AG10803 (cell line): ENCODE measurements at places on chromosomes 16 and 17.

- no peak for DNase-seq
Measured at GRCh38 chr17:43913584-43913983, 6.2 kb upstream of the MPP2 start.

DNA sequence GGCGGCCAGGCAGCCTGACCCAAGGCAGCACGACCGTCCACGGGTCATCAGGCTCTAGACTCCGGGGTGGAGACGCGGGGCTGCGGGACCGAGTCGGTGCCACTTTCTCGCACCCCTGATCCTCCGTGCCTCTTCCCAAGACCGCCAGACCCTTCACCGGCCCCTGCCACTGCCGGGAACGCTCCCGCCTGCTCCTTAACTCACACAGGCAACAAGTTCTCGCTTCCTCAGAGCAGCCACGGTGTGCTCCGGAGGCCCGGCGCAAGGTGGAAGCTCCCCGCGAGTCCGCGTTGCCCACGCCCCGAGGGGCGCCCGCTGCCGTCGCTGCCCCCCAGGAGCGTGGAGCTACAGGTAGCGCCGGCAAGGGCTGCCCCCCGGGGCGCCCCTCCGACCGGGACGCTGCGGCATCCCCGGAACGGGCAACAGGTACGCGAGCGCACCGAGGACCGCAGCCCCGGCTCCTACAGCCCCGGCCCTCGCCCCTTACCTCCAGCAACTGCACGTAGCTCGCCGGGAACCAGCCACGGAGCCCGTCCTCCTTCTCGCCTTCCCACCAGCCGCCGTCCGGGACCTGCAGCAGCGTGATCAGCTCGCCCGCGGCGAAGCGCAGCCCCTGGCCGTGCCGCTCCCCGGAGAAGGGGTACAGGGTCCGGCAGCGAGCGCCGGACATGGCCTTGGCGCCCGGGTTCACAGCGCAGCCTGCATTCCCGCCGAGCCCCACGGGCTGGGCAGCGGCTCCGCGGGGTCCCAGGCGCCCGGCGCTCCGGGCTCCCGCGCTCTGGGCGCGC lies 491 bp downstream of the GAS7 start:
- DNase-seq = no peak

GRCh38 chr16:28258567-28258966 lies 33.8 kb upstream of the SBK1 start:
- peak; percentile 9 for DNase-seq

DNA sequence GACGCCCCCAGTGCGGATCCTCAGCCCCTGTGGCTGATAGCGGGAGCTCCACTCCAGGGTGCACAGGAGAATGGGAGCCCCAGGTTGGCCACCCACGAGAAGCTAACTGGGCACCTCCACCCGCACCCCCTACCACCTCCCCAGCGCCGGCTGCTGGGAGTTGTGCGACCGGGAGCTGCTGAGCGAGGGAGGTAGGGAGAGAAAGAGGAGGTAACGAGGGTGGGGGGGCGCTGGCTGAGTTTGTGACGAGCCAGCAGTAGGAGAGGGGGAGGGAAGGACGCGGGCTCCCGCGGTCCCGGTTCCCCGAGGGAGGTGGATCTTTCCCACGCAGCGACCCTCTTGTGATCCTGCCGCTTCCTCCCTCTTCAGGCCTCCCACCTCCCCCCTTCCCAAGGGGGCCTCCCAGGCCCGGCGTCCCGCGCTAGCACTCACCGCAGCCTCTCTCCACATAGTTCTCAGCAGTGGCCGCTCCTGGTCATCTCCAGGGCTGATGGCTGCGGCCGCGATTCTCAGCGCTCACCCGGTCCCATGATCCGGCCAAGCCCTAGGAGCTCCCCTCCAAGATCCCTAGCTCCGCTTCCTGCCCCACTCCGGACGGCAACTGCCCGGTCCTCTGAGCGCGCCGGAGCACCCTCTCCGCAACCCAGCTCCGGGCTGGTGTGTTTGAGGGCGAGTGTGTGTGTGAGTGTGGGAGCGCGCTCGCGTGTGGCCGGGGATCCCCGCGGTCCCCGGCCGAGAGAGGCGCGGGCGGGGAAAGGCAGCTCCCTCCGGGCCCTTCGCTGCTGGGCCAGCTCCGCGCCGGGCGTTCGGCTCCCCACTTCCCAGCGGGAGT lies at the start of gene GRIN2A:
GRIN2A (minus strand) TSS at position 207 of the 832 bp plus-strand sequence. CDS start 2,017 bp downstream, outside the sequence.
- peak; percentile 16 for DNase-seq

GRCh38 chr16:73998707-73999106 lies 297.9 kb upstream of the PSMD7 start:
- no peak for DNase-seq

DNA sequence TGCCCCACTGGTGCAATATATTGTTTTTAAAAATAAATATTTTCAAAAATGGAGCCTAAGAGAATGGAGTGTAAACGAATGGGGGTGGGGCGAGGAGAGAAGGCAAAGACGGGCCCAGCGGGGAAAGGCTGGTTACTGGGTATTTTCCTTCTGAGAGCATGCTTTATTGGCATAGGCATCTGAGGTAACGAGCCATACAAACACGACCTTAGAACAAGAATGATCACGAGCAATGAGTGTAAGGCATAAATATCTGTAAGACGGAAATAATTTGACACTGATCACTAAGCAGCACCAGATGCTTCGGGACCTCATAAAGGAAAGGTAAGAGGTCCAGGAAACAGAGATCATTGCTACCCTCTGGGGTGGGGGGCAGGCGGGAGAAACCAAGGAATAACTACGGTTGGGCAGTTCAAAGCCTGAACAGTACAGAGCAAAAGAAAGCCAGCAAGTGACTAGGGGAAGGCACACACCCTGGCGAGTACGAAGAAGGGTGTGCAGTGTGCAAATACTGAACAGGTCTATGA lies 959 bp downstream of the SSH2 start:
- DNase-seq = no peak

GRCh38 chr16:4654011-4654963 lies 29.7 kb downstream of the MGRN1 start:
- no peak for DNase-seq

DNA sequence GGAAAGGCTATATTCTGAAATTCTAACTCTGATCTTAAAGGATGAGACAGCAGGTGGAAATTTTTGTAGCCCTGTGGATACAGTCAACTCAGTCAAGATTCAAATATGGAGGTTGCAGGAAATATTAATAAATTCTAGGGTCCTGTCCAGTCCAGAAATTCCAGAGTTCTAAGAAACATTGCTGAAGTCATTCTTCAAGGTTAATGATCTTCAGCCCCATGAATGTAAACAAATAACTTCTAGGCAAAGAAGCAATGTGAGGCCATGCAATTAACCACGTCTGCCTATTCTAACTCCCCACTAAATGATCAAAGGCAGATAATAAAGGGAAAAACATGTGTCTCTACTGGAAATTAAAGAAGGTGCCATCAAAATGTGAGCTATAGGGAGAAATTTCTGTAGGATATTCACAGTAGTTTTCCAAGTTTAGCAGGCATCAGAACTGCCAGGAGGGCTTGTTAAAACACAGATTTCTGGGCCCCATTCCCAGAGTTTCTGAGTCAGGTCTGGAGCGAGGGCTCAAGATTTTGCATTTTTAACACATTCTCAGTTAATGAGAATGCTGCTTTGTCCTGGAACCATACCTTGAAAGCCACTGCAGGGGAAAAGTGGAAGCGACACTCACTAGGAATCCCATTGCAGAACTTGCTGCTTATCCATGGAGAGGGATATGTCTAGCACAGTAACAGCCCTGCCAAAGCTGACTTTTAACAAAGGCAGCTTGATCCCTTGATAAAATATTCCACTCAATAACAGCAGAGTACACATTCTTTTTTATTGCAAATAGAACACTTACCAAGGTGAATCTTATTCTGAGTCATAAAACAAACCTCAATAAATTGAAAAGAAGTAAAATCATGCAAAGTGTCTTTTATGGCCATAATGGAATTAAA lies 61.8 kb downstream of the DNAH3 start:
- peak; percentile 71 for DNase-seq

- DNase-seq = no peak
Measured at GRCh38 chr16:83045790-83046189, 419.0 kb downstream of the CDH13 start.

- DNase-seq = no peak
Measured at GRCh38 chr17:39794249-39794970, 56.7 kb downstream of the GRB7 start.

DNA sequence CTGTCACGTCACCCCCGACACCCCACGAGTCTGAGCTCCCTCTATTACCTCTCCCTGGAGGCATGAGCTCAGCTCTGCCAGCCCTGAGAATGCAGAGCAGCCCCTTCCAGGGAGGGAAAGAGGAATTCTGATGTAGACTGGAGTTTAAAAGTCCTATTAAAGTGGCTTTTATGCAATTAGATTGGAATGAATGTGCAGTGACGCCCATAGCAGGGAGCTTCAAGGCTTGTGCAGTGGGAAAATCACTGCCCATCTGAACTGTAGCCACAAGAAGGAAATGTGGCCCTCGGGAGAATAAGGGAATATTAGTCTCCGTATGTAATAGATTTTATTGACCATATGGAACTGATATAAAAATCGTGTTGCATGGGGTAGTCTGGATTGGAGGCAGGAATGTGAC lies 66.9 kb downstream of the ZNF423 start:
- DNase-seq = peak; percentile 35

DNA sequence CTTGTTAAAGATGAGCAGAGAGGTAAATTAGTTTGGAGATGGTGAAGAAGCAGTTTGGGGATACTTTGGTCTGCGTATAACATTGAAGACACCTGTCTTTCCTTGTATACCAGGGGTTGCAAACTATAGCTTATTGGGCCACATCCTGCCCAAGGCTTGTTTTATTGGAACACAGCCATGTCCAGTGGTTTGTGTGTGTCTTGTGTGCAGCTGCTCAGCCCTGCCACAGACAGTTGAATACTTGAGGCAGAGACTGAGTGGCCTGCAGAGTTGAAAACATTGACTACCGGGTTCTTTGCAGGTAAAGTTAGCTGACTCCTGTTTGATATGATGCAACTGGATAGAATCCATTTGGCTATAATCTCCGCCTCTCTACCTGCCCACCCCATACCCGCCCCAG lies 224.4 kb downstream of the PRKCA start:
- DNase-seq = no peak

GRCh38 chr17:31726980-31727427 lies 132.0 kb downstream of the COPRS start:
- no peak for DNase-seq

- no peak for DNase-seq
Measured at GRCh38 chr16:80874925-80875324, 70.5 kb upstream of the CDYL2 start.

GRCh38 chr16:67561824-67562525 lies 351 bp upstream of the CTCF start:
- DNase-seq = peak; percentile 97

- DNase-seq = no peak
Measured at GRCh38 chr17:55301521-55302406, 37.0 kb downstream of the HLF start.

DNA sequence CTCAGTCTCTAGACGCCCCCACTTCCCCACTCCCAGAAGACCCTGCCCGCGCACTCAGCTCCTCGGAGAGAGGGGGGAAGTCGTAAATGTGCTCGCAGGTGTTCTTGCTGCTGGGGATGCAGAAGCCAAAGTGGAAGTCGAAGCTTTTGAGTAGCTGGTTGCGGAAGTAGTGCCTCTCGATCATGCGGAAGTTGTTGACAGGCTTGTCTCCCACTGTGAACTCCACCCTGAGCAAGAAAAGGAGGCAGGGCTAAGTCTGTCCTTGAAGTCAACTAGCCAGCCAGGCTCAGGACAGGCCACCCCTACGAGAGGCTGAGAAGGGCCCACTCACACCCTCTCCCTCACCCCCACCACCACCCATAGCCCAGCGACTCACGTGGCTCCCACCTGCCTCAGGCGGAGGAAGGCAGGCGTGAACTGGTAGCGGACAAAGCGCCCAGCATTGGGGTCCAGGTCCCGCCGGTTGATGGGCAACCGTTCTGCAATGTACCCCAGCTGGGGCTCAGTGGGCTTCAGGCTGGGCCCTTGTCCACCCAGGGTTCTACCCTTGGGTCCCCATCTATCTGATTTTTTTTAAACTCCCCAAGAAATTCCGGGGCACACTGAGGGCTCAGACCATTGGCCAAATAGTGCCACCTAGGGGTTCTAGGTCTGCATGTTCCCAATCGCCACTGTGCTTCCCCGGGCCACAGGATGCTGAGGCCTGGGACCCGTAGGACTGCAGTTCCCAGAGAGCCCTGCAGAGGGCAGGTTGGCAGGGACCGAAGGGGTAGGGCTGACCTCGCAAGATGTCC lies 4.6 kb downstream of the UNC119 start:
- DNase-seq = peak; percentile 57

- no peak for DNase-seq
Measured at GRCh38 chr17:35870906-35871819, 2.5 kb upstream of the HEATR9 start.

DNA sequence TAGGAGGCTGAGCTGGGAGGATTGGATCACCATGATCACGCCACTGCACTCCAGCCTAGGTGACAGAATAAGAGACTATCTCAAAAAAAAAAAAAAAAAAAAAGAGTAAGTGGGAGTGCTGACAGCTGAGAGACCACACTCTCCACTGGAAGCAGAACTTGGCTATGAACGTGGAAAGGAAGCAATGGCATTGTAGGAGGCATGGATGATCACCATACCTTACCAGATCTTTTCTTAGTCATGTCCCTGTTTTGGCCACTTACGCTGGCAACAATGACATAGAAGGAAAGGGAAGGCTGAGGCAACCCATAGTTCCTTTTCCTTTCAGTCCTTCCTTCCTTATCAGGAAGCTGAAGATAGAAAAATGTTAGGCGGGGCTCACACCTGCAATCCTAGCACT lies 3.7 kb upstream of the ATP1B2 start:
- DNase-seq = no peak

- no peak for DNase-seq
Measured at GRCh38 chr17:14360856-14361255, 60.0 kb downstream of the HS3ST3B1 start.

GRCh38 chr17:18158022-18158600 lies 25.5 kb upstream of the ALKBH5 start:
- DNase-seq = peak; percentile 85

- no peak for DNase-seq
Measured at GRCh38 chr16:11093572-11094074, 149.3 kb downstream of the CLEC16A start.

DNA sequence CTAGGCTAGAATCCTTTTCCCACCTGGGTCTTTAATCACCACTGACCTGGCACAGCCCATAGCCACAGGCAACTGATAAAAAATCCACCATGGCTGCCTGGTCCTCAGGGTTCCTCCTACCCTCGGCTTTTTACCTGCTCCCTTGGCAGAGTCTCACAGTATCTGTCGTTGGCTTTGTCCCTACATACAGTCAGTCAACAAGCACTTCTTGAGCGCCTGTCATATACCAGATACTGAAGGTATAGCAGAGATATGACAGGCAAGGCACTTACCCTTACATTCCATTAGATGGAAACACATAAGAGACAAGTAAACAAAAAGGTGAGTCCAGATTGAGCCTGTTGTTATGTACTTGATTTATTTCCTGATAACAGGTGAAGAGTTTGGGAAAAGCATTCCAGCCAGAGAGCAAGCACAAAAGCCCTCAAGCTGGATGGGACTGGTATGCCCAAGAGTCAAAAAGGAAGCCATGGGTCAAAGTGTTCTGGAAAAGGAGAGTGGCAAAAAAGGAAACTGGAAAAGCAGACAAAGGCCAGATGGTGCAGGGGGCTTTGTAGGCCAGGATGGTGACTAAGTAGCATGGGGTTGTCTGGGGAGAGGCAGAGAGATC lies 247.0 kb downstream of the CHD9NB start:
- DNase-seq = no peak

- DNase-seq = no peak
Measured at GRCh38 chr17:31917065-31917529, 15.6 kb upstream of the UTP6 start.

GRCh38 chr17:51914577-51914976 lies 243.9 kb downstream of the CA10 start:
- no peak for DNase-seq

GRCh38 chr17:34926661-34927060 lies 34.6 kb downstream of the CCT6B start:
- no peak for DNase-seq

- DNase-seq = peak; percentile 42
Measured at GRCh38 chr16:180681-181564, 664 bp downstream of the HBQ1 start.
